ENCODE measurements at places on chromosomes 1 and 21. TPM values are rescaled to one million over a fixed set of nuclear protein-coding genes. Genes with fewer than 3 reads are reported as not detected.

DNA sequence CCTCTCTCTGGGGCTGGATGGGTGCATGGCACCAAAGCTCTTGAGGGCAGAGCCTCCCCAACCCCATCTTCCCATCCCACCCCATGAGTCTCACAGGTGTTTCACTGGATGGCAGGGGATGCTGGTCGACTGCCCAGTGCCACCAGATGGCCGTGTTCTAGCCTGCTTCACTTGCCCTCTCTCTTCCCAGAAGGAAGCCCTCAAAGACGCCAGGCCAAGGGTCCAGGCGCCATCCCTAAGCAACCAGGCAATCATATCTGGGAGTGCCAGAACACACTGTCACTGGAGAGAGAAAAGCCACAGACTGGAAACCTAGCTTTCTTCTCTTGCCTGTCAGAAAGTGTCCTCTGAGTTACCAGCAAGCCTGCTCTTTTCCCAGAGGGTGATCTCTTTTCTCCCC, 26.7 kb downstream of the PIGM start:
- no peak overlapping the region for H3K27ac ChIP-seq
- H3K36me3 ChIP-seq: no peaks in the 10 kb centered on the region
- H3K27me3 ChIP-seq: no peaks in the 10 kb centered on the region
- H3K4me1 ChIP-seq: no peaks in the 10 kb centered on the region
- H3K4me3 ChIP-seq: no peak overlapping the region
- no peak for DNase-seq

NFYC gene
- polyA plus RNA-seq: 64.1 TPM

GRCh38 chr1:227915564-227916553, 31.9 kb downstream of the WNT9A start:
- no peaks in the 10 kb centered on the region for H3K4me1 ChIP-seq
- no peak for DNase-seq
- H3K36me3 ChIP-seq: no peaks in the 10 kb centered on the region
- no peak overlapping the region for H3K27ac ChIP-seq
- no peak overlapping the region for H3K4me3 ChIP-seq
- H3K27me3 ChIP-seq: no peaks in the 10 kb centered on the region

GRCh38 chr21:45769294-45769693, 125.8 kb downstream of the PCBP3 start:
- H3K4me3 ChIP-seq: no peak overlapping the region
- H3K27me3 ChIP-seq: no peaks in the 10 kb centered on the region
- no peak for DNase-seq
- H3K4me1 ChIP-seq: no peaks in the 10 kb centered on the region
- no peak overlapping the region for H3K27ac ChIP-seq
- no peaks in the 10 kb centered on the region for H3K36me3 ChIP-seq

DNA sequence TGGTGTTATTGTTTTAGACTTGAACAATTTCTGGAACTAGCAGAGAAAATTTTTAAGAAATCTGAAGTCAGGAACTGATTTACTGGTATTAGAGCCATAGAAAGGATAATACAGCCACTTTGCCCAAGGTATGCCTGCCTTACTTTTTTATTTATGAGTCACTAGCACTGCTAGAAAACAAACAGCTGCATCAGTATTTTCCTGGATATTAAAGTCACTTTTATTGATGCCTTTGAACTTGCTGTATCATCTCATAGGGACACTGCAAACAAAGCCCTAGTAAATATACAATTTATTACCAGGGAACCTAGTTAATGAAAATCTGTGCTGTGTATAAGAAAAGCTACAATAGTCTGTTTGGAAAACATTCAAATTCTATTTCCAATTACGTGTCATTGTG, 490.8 kb upstream of the TMPRSS15 start:
- DNase-seq: no peak
- H3K27me3 ChIP-seq: no peaks in the 10 kb centered on the region
- H3K4me1 ChIP-seq: no peaks in the 10 kb centered on the region
- no peak overlapping the region for H3K4me3 ChIP-seq
- no peak overlapping the region for H3K27ac ChIP-seq

GRCh38 chr1:181369416-181369815, 113.9 kb upstream of the CACNA1E start:
- no peaks in the 10 kb centered on the region for H3K27me3 ChIP-seq
- no peak overlapping the region for H3K4me3 ChIP-seq
- DNase-seq: no peak
- no peaks in the 10 kb centered on the region for H3K36me3 ChIP-seq

GNG4 gene
- not detected for polyA plus RNA-seq

CRYAA gene
- polyA plus RNA-seq: not detected

FUCA1 gene
- 112 TPM for polyA plus RNA-seq

DNA sequence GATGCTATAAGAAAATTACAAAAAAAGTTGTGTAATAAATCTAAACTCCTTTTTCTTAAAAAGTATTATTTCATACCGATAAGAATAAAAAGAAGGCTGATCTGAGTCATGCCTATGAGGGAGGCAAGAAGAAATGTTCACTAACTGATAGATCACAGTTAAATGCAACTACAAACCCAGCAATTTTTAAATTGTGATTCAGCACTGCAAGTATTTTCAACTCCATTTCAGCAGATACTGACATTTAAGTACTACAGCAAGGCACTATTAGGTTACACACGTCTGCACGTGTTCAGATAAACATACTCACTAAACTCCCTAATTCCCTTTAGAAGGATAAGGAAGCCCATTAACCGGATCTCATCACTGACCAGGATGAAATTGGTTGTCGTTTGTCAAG, 213.3 kb upstream of the ZRANB2 start:
- no peaks in the 10 kb centered on the region for H3K27me3 ChIP-seq
- no peak overlapping the region for H3K27ac ChIP-seq
- no peaks in the 10 kb centered on the region for H3K36me3 ChIP-seq
- H3K4me3 ChIP-seq: no peak overlapping the region

SRP9 gene
- 643 TPM for polyA plus RNA-seq

LHX4 gene
- polyA plus RNA-seq: 0.59 TPM

XCL2 gene
- polyA plus RNA-seq: 0.33 TPM

C8B gene
- not detected for polyA plus RNA-seq

LEMD1 gene
- polyA plus RNA-seq: not detected

DNA sequence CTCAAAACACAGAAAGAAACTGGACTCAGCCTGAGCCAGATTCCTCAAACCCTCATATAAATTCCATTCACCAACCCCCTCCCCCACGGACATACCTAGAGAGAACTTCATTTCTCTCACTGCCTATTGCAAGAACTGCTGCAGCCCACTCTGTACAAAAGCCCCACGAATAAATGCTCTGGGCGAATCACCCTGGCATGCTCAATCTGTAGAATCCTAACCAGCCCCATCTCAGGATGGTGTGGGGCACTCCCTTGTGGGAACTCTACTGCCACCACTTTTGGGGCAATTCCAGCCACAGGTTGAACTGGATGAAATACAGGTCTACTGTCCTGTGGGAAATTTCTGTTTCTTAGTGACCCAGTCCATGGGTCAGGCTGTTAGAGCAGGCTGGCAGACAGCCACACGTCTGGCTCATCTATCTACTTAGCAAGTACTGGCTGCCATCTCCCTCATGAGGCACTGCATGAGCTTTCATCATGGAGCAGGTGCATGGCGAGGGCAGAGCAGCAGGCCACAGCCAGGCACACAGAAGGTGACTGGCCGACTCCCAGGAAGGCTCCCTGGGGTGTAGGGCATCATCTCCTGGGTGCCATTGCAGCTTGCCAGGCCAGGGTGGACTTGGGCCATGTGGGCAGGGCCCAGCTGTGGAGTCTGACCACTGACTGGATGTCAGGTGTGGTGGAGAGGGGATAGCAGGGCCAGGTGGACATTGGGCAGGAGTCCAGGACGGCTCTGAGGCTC, 1.6 kb upstream of the C1orf35 start:
- H3K36me3 ChIP-seq: peaks cover 12% of the 10 kb centered on the region
- no peak for DNase-seq
- peaks cover 17% of the 10 kb centered on the region for H3K4me1 ChIP-seq
- no peak overlapping the region for H3K27ac ChIP-seq

GRCh38 chr21:30209601-30210000, 6.3 kb downstream of the CLDN8 start:
- H3K36me3 ChIP-seq: no peaks in the 10 kb centered on the region
- no peak overlapping the region for H3K27ac ChIP-seq
- no peak for DNase-seq
- H3K4me3 ChIP-seq: no peak overlapping the region
- no peaks in the 10 kb centered on the region for H3K4me1 ChIP-seq

OR2T27 gene
- not detected for polyA plus RNA-seq

- H3K27me3 ChIP-seq: no peaks in the 10 kb centered on the region
- peaks cover 26% of the 10 kb centered on the region for H3K36me3 ChIP-seq
- H3K27ac ChIP-seq: no peak overlapping the region
- no peaks in the 10 kb centered on the region for H3K4me1 ChIP-seq
Observed at GRCh38 chr1:204402391-204402790, 9.2 kb downstream of the PPP1R15B start.

DNA sequence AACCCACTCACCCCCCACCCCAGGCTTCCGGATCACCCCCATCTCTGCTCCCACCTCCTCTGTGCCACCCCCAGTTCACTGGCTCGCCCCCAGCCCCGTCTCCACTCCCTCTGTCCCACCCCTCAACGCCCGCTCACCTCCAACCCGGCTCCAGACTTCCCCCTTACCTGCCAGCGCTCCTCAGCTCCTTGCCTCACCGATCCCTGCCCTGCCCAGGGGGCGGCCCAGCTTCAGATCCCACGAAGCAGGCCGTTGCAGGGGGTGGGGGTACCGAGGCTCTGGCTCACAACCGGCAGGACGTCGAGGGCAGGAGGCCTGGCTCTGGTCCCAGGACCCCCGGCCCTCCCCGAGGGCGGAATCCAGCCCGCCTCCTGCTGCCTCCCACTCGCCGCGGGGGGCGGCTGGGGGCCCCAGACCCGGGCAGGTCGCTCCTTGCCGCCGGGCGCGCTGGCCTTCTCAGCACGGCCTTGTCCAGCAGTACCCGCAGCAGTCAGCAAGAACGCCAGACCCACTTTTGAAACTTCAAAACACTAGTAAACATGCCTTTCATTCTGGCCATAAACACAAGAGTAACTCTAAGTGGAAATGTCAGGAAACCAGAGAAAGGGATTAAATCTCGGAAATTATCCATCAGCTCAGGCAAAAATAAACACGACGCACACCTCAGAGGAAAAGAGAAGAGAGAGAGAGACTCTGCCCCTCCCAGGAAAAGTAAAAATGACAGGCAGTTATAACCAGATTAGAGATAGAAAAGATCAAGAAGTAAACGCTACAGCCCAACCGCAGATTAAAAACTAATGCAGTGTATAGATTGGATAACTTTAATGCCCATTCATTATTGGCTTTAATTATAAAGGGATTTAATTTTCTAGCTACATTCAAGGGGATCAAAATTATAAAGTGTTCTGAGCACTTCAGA, 1.0 kb upstream of the FAM89A start:
- H3K36me3 ChIP-seq: no peaks in the 10 kb centered on the region
- H3K4me3 ChIP-seq: no peak overlapping the region
- no peaks in the 10 kb centered on the region for H3K4me1 ChIP-seq

Measured in GM12878 (cell line).